Right kidney (tissue), 9 donors: ENCODE measurements at places on chromosomes 7 and 10.

DNA sequence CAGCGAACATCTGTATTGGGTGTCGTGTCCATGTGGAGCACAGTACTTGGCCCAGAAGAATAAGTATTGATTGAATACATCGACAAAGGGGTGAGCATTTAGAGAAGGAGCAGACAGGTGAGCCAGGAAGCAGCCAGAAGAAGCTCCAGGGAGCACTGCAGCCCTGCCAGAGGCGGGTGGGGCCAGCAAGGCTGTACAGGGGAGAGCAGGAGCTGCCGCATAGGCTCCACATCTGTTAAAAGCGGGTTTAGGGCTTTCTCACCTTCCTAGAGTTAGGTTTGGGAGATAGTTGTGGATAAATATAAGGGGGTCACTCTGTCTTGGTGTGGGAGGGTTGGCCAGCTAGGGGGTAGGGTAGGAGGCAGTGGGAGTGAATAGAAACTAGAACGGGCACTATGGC, 1.3 kb upstream of the CPA1 start:
- peak; percentile 18 for DNase-seq

DNA sequence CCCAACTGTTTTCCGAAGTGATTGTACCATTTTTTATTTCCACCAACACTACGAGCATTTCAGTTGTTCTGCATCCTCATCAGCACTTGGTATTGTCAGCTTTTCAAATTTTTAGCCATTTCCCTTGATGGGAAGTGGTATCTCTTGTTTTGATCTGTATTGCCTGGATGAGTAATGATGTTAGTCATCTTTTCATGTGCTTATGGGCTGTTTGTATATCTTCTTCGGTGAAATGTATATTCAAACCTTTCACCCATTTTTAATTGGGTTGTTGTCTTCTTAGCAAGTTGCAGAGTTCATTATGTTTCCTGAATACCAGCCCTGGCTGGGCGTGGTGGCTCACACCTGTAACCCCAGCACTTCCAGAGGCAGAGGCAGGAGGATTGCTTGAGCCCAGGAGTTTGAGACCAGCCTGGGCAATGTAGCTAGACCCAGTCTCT, 22.1 kb downstream of the CLIP2 start:
- no peak for DNase-seq

DNA sequence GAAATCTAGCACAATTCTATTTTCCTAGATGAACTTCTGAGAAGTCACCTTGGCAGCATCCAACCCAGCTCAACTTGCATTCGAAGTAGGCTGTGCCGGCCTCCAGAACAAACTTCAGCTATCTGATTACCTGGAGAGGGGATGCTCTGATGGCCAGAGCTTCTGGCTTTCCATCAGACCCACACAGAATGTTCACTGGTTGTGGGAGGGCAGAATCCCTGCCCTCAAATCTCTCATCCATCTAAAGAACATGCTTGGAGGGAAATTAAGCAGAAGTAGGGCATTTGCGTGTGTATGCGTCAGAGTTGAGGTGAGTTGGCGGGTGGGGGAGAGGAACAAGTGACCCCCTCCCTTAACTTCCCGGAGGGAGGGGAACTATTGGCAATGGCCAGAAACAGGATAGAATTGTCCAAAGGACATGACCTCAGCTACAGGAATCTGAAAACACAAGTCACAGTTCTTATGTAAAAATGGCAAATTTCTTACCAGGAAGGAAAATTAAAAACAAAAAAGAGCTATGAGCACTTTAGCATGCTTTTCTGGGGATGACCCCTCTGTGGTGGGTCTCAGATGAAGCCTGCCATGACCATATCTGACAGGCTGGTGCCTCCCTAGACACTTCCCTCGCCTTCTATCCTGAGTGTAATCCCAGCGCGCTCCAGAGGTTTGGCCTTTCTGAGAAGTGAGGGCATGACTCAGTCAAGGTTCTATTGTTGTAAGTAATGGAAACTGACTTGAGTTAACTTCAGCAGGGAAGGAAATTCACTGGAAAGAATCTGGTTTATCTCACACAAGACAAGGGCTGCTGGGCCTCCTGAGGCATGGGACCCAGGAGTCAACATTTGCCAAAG, 278.8 kb downstream of the RPS24 start:
- DNase-seq = no peak

DNA sequence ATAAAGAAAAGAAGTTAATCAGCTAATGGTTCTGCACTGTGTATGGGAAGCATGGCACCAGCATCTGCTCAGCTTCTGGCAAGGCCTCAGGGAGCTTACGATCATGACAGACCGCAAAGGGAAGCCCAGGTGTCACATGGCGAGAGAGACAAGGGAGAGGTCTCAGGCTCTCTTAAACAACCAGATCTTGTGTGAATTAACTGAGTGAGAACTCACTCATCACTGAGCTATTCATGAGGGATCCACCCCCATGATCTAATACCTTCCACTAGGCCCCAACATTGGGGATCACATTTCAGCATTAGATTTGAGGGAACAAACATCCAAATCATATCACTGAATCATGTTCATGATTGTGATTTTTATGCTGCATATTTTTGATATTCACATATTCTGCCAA, 5.8 kb downstream of the USP54 start:
- no peak for DNase-seq
